ENCODE measurements at places on chromosomes 12 and 14. TPM values are rescaled to one million over a fixed set of nuclear protein-coding genes. Genes with fewer than 3 reads are reported as not detected.

Gene ZDHHC22
- 0.57 TPM for total RNA-seq

GRCh38 chr12:122327494-122328385, 61.4 kb upstream of the VPS33A start:
- H3K36me3 ChIP-seq = peaks cover 57% of the 10 kb centered on the region
- H3K4me1 ChIP-seq = no peaks in the 10 kb centered on the region
- no peak overlapping the region for H3K27ac ChIP-seq
- no peaks in the 10 kb centered on the region for H3K27me3 ChIP-seq
- no peak overlapping the region for H3K4me3 ChIP-seq

DNA sequence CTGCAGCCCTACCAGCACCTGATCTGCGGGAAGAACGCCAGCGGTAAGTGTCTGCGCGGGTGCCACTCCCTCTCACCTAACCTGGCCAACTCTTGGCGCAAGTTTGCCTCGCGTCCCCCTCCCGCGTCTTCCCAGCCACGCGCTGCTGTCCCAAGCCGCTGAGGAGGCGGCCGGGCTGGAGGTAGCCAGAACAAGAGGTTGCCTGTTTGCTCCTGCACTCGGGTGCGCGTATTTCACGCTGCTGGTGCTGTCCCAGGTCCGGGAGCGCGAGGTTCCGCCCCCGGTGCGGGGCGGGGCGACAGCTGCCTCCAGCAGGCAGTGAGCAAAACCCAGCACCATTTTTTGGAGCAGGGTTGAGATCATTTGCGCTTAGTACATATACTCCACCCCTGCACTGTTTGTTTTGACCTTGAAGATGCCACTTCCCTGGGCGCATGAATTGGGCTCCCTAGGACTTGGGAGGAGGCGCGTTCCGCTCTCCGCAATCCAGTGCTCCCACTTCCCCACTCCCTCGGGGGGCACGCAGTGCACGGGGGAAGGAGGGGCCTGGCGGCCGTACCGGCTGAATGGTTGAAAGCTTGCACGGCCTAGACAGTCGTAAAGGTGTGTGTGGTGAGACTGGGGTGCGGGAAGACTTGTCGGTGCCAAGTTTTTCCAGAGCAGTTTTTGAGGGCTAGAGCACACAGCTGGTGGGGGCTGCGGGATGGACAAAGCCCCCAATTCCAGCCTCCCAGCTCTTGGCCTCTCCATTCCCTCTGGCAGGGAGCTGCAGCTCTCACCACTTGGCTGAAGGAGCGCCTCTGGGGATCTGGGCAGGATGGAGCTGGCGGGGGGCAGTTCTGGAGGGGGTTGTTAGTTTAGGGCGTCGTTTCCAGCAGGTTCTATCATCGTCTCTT, 226.9 kb upstream of the CRY1 start:
- peak overlapping the region; percentile 78 for H3K4me3 ChIP-seq
- no peaks in the 10 kb centered on the region for H3K36me3 ChIP-seq
- peaks cover 83% of the 10 kb centered on the region for H3K27me3 ChIP-seq
- H3K27ac ChIP-seq = no peak overlapping the region

Gene PRKD1
- 9.9 TPM for total RNA-seq

Gene TMEM119
- total RNA-seq = 0.11 TPM

Gene TAOK3
- 39.9 TPM for total RNA-seq

Gene COA8
- 37.8 TPM for total RNA-seq

Gene TESPA1
- total RNA-seq = not detected

Gene CFAP73
- total RNA-seq = not detected
